Left renal cortex interstitium (tissue), 4 donors: ENCODE measurements at places on chromosomes 2 and 18. TPM values are rescaled to one million over a fixed set of nuclear protein-coding genes. Genes with fewer than 3 reads are reported as not detected.

- no peak for DNase-seq
Observed at GRCh38 chr2:47488870-47489584, 86.1 kb downstream of the MSH2 start.

DNA sequence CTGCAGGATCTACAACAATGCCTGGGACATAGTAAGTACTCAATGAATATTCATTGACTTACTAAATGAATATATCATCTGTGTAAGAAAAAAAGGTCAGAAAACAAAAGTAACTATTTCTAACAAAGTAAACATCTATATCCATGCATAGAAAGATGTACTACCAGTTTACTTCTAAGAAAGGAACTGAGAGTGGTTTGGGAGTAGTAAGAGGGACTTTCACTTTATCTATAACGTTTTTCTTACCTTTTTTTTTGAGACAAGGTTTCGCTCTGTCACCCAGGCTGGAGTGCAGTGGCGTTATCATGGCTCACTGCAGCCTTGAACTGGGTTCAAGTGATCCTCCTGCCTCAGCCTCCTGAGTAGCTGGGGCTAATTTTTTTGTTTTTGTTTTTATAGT lies 25.7 kb downstream of the DHX57 start:
- no peak for DNase-seq

GRCh38 chr18:69689121-69689759 lies 258.4 kb downstream of the CD226 start:
- DNase-seq: no peak

DNA sequence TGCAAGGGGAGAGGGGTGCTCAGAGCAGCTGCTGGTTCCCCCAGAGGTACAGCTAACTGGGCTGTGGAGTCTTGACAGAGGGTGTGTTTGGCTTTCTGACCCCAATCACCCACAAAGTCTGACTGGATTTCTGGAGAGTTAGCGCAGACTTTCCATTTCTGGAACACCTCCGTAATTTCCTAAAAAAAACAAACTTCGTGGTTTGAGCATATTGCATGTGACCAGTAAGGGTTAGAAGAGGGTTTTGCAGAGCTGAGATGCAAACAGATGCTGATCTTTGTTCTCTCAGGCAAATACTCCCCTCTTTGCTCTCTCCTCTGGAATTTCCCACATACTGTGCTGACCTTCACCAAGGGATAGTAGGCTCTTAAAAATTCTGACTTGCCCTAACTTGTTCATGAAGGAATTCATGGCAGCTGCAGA lies 44.5 kb upstream of the TMEM247 start:
- no peak for DNase-seq

EFEMP1 gene
- 88.6 TPM for polyA plus RNA-seq

GRCh38 chr2:232929303-232930058 lies 59.4 kb downstream of the SNORC start:
- DNase-seq: no peak

- DNase-seq: no peak
Observed at GRCh38 chr2:48129293-48129950, 223.1 kb upstream of the FBXO11 start.

GRCh38 chr18:58362027-58362575 lies 266.8 kb downstream of the ALPK2 start:
- DNase-seq: no peak

GRCh38 chr18:31791817-31792579 lies 31.3 kb upstream of the SLC25A52 start:
- no peak for DNase-seq

CTAGE1 gene
- polyA plus RNA-seq: not detected

DNA sequence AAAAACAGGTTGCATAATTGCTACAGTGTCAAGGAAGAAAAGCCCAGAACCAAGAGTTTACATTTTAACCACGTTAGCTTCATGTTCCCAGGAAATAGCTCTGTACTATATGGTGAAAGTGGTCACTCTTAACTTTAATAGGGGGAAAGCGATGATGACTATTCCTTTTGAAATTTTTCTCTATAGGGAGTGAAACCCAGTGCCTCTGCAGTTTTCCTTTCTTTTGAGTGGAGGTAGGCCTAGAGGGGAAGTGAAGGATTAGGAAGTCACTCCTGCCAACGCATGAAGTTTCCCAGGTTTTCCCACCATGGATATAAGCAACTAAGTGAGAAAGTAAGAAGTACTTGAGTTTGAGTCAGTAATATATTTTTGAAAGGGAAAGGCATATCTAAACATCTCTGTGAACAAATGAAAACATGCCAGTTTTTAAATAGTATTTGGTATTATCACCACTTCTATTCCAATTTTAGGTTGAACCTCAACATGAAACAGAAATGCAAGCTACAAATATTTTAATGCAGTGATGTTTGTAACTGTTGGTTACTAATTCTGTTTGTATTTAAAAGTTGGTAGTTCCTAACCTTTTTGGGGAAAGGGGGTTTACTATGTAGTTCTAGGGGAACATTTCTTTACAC lies 91.9 kb downstream of the VRK2 start:
- no peak for DNase-seq

NEMP2 gene
- 11.9 TPM for polyA plus RNA-seq

GRCh38 chr2:45782436-45782835 lies 131.0 kb downstream of the PRKCE start:
- no peak for DNase-seq

CDKL4 gene
- 1.5 TPM for polyA plus RNA-seq

DNA sequence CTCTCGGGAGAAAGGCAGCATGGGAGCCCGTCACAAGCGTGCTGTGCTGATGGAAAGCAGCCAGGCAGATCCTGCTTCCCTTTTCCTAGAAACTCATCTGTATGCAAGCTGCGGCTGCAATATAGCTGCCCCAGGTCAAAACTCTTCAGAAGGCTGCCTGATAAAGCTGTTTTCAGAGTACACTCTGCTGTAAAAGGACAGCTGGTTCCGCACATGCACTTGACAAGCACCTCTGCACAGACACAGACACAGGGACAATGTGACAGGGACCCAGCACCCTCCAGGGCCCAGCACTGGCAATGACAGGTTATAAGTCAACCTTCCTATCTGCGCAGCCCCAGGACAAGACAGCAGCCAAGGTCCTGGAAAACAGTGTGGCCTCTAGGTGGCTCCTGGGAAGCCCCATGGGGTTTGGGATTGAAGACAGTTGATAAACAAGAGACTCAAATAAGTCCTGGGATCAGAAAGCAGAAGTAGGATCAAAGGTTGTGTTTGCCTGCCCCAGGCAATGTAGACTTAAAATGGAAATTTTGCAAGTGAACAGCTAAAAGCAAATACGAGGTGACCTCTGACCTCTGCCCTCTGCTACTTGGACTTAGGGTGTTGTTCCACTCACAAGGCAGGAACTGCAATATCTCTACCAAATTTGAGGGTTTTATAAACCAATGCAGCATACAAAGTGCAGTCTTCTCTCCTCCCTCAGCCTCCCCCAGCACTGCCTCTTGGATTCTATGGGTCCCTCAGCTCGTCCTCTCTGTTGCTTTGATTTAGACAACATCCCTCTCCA lies 16.9 kb downstream of the SLC66A2 start:
- no peak for DNase-seq

- no peak for DNase-seq
Observed at GRCh38 chr18:37173384-37173783, 344.5 kb downstream of the KIAA1328 start.

POTEJ gene
- polyA plus RNA-seq: 0.06 TPM

CTIF gene
- 21.7 TPM for polyA plus RNA-seq

AMER3 gene
- polyA plus RNA-seq: 0.03 TPM
